ENCODE measurements at places on chromosomes 2 and 18.
A peak's percentile ranks its signal among the peaks of the same experiment; 100 is the strongest.

GRCh38 chr2:60948926-60949579 is 67.7 kb downstream of the REL start:
- DNase-seq, result no peak

GRCh38 chr2:129763190-129763846 is 216.1 kb upstream of the RAB6C start:
- DNase-seq, result no peak

DNA sequence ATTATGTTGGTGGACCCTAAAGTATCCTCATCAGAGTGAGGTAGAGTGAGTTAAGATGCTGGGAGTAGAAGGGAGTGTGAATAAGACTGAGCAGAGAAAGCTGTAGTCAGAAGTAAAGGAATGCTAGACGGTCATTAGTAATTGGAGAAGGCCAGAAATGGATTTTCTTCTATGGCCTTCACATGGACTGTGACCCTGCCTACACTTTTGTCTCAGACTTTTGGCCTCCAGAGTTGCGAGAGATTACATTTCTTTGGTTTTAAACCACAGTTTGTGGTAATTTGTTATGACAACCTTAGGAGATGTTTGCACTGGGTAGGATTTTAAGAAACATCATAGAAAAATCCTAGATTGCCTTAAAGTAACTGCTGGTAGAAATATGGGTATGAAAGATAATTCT is 1267.7 kb upstream of the TMEFF2 start:
- no peak for DNase-seq

DNA sequence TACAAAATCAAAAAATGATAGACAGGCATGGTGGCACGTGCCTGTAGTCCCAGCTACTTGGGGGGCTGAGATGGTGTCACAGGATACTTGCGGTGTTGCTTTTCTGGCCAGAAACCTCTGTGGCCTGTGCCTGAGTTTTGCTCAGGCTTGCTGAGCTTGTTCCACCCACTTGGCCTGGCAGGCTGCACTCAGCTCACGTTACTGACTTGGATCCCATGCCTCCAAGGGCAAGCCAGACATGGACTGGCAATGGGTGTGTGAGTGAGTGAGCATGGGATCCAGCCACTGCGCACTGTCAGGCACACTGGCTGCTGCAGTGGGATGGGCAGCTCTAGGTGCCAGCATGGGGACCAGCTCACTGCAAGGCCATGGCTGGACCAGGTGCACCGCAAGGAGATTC is 67.9 kb downstream of the NCAPH start:
- DNase-seq, result no peak

- no peak for DNase-seq
Measured at GRCh38 chr2:17628349-17629261, 88.1 kb downstream of the VSNL1 start.

DNA sequence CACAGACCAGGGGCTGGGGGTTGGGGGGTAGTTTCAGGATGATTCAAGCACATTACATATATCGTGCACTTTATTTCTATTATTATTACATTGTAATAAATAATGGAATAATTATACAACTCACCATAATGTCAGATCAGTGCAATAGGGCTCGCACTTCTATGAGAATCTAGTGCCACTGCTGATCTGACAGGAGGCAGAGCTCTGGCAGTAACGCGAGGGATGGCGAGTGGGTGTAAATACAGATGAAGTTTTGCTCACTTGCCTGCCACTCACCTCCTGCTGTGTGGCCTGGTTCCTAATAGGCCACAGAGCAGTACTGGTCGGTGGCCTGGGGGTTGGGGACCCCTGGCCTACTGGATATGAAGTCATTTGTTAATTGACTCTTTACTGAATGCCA is 190.5 kb downstream of the CLIP4 start:
- DNase-seq, result no peak

GRCh38 chr2:101823347-101823791 is 125.9 kb downstream of the MAP4K4 start:
- peak; percentile 57 for DNase-seq

DNA sequence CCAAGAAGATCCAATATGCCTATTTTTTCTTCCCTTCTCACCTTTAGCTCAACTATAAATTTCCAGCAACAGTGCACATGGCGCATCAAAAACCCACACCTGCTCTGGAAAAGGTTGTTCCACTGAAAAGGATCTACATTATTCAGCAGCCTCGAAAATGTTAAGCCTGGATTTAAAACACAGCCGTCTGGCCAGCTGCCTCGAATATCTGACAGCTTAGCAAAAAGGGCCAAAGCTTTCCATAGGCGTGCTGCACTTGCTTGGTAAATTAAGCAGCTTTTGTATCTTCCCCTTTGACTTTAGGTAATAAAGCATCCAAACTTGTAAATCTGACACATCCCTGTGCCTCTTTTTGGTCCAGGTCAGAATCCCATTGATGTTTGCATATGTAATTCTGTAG is 20.5 kb downstream of the DAPL1 start:
- no peak for DNase-seq

DNA sequence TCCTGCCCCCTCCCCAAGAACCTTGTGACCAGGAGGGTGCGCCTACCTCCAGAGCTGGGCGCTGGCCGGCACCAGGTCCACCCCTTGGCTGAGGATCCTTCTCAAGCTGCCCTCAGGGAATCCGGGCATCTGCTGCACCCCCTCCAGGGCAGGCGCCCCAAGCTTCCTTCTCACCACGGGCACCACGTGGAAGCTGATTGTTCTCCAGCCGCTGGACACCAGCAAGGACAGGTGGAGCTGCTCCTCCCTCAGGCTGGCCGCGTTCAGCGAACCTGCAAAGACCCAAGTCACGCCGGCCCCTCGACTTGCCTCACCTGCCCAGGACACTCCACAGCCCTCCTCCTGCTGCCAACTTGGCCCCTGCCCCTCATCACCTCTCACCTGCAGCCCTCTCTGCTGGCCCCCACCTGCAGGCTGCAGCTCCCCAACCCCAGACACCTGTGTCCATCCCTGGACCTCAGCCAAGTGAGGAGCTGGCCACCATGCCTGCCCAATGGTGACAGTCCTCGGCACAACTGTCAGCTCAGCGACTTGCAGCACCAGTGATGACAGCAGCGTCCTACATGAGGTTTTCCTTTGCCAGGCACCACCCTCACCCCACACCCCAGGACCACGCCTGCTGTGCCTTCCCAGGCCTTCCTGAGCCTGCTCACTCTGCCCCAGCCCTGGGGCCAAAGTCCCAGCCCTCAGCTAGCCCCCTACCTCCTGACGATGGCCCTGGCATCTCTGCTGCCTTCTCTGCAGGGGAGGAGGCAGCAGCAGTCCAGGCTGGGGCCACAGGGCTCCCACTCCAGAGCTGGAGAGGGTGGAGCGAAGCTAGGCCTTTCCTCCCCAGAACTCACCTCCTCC is 4.2 kb downstream of the MAB21L4 start:
- no peak for DNase-seq

DNA sequence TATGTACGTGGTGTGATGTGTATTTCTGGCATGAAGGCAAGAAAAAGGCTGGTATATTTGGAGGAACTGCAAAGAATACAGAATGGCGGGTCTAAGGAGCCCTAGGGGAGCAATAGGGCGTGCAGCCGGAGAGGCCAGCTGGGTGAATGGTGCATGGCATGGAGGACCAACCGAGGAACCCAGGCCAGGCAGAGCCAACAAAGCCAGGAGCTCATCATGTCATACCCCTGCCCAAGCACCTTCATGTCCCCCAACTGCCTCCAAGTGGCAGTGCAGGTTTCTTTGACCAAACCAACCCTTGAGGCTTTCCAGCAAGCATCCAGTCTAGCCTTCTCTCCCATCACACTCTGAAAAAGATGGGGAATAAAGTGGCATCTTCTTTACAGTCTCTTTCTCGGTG is 8.9 kb upstream of the KCNK3 start:
- no peak for DNase-seq

DNA sequence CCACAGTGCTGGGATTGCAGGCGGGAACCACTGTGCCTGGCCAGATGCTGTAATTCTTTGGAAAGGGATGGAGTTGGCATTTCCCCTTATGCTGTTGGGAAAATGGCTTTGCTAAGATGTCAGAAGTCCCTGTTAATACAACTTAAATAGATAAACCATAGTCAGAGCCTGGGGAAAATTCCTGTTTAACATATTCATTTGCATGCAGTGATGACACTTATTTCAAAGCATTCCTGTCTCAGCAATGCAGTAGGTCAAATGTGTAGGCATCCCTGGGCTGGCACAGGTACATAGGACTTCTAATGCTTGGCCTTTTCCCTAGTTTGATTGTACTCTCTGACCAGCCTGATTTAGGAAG is 38.6 kb downstream of the RAMP1 start:
- DNase-seq, result no peak

GRCh38 chr18:2970344-2970743 is 42.6 kb downstream of the LPIN2 start:
- DNase-seq, result no peak

Measured in stimulated activated CD8-positive, alpha-beta memory T cell treated with anti-CD3 and anti-CD28 coated beads, Interleukin-12 subunit alpha, Interleukin-12 subunit beta, amount 100 ng/mL, for 1 hour (primary cell).